GM12878 (cell line): ENCODE measurements at places on chromosomes 11 and 22. TPM values are rescaled to one million over a fixed set of nuclear protein-coding genes. Genes with fewer than 3 reads are reported as not detected.

GRCh38 chr11:86802601-86803051 is 2.3 kb downstream of the PRSS23 start:
- no peaks in the 10 kb centered on the region for H3K36me3 ChIP-seq
- H3K4me3 ChIP-seq = no peak overlapping the region
- H3K27ac ChIP-seq = no peak overlapping the region
- H3K27me3 ChIP-seq = peaks cover 5% of the 10 kb centered on the region; the same call in 1 of the 2 replicates

DNA sequence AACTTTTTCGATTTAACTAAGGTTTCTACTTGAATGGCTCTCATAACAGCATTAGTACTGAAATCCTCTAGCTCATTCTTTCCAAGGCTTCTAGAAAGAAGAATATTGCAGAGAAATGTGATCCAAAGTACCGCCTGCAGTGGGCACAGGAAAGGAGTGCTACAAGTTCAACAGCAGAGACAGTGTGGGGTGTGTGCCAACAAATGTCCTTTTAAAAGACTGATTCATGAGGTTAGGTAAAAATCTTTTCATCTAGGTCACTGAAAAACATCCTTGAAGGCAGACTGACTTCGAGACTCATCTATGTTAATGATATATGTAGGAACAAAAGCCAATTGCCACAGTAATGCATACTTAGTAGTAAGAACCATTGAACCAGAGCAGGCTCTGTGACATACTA is 349.1 kb upstream of the PITPNB start:
- H3K4me3 ChIP-seq = no peak overlapping the region
- no peaks in the 10 kb centered on the region for H3K27me3 ChIP-seq
- DNase-seq = no peak
- H3K36me3 ChIP-seq = no peaks in the 10 kb centered on the region
- no peak overlapping the region for H3K27ac ChIP-seq

GRCh38 chr11:65967329-65967934 is 5.9 kb downstream of the SART1 start:
- H3K27ac ChIP-seq = no peak overlapping the region
- peaks cover 33% of the 10 kb centered on the region for H3K36me3 ChIP-seq
- H3K27me3 ChIP-seq = no peaks in the 10 kb centered on the region
- DNase-seq = no peak

DNA sequence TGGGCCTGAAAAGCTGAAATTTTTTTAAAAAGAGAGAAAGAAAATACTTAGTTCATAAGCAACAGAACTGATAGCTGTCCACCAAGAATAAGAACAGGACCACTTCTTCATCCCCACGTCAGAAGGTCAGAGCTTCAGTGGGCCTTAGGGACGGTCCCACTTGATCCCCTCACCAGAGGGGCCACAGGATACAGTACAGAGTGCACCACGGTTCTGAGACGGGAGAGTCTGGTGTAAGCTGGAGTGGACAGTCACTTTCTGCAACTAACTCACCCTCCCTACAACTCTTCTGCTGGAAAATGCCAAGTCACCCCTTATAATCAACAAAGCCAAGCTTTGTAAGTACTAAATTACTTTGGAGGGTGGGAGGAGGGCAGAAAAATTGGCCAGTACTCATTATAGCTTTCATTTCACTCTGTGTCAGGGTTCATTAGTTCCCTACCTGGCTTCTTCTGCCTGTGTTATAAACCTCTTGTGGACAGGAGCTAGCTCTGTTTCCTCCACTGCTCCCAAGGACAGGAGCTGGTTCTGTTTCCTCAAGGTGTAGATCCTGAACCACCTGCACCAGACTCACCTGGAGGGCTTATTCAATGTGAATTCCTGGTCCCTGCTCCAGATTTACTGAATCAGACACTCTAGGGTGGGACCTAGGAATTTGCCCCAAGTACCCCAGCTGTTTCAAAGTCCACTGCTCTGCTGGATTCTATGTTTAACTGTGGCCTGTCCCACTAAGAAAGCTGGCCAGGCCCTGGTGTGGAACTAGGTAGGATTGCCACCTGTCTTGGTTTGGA is 39.6 kb downstream of the SCGB1A1 start:
- H3K4me3 ChIP-seq = no peak overlapping the region
- no peak for DNase-seq
- no peak overlapping the region for H3K27ac ChIP-seq

DNA sequence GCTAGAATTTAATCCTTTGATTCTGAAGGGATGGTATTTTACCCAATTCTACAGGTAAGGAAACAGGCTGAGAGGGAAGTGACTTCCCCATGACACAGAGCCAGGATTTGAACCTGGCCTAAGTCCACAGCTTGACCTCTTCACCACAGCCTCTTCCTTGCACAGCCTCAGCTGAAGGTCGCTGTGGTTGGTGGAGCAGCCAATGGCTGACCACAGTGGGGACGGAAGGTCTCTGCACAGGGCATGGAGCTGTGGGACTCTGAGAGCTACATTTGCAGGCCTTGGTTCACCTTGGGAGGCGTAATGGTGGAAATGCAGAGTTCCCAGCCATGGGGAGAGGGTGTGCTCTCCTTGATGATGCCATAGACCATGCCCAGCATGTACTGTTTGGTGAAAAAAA is 295.0 kb downstream of the DDX10 start:
- DNase-seq = no peak
- H3K36me3 ChIP-seq = no peaks in the 10 kb centered on the region

- no peaks in the 10 kb centered on the region for H3K4me1 ChIP-seq
- no peak for DNase-seq
- no peaks in the 10 kb centered on the region for H3K36me3 ChIP-seq
- no peak overlapping the region for H3K27ac ChIP-seq
- no peak overlapping the region for H3K4me3 ChIP-seq
- no peaks in the 10 kb centered on the region for H3K27me3 ChIP-seq
Measured at GRCh38 chr11:42768576-42768975, 543.2 kb upstream of the API5 start.

GRCh38 chr11:9580894-9581293 is 7.4 kb downstream of the WEE1 start:
- peaks cover 28% of the 10 kb centered on the region for H3K36me3 ChIP-seq
- H3K4me3 ChIP-seq = no peak overlapping the region
- no peaks in the 10 kb centered on the region for H3K27me3 ChIP-seq
- DNase-seq = no peak
- no peak overlapping the region for H3K27ac ChIP-seq

The MICALL1 gene
- 26.0 and 30.7 TPM in 2 replicates for total RNA-seq

The SOX6 gene
- 0.03 and 0.16 TPM in 2 replicates for total RNA-seq

GRCh38 chr11:88535916-88536547 is 198.5 kb upstream of the CTSC start:
- no peak overlapping the region for H3K4me3 ChIP-seq
- no peaks in the 10 kb centered on the region for H3K27me3 ChIP-seq
- no peaks in the 10 kb centered on the region for H3K4me1 ChIP-seq
- H3K36me3 ChIP-seq = no peaks in the 10 kb centered on the region
- H3K27ac ChIP-seq = no peak overlapping the region
- DNase-seq = no peak

DNA sequence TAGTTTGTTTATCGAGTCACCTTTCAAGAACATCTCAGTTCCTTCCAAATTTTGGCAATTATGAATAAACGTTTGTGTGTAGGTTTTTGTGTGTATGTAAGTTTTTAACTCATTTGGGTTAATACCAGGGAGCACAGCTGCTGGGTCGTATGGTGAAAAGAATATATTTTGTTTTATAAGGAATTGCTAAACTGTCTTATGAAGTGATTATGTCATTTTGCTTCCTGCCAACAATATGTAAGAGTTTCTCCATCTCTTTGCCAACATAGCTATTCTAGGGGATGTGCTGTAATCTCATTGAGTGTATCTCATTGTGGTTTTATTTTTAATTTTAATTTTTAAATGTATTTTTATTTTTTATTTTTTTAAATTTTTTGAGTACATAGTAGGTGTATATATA is 27.3 kb downstream of the BCL2L13 start:
- H3K27me3 ChIP-seq = no peaks in the 10 kb centered on the region
- no peaks in the 10 kb centered on the region for H3K4me1 ChIP-seq
- peaks cover 2% of the 10 kb centered on the region; the same call in 1 of the 2 replicates for H3K36me3 ChIP-seq
- no peak overlapping the region for H3K27ac ChIP-seq
- DNase-seq = no peak

- no peaks in the 10 kb centered on the region for H3K27me3 ChIP-seq
- peaks cover 24% of the 10 kb centered on the region for H3K4me1 ChIP-seq
- H3K36me3 ChIP-seq = no peaks in the 10 kb centered on the region
- no peak overlapping the region for H3K4me3 ChIP-seq
- no peak for DNase-seq
Measured at GRCh38 chr22:33328789-33329296, 270.7 kb upstream of the SYN3 start.

The CYTH4 gene
- 25.8 and 26.0 TPM in 2 replicates for total RNA-seq

DNA sequence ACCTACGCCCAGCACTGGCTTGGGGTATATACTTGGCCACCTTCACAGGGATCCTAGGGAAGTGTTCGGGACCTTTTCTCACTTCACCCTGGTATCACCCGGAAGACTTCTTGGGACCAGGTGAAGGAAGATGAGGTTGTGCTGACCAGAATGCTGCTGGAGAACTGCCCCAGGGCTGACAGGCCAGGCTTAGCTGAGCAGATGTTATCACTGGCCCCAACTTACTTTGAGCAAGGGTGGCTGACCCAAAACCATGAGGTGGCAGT is 4.5 kb downstream of the FTH1 start:
- H3K36me3 ChIP-seq = peaks cover 6% of the 10 kb centered on the region
- DNase-seq = no peak
- peaks cover 23% of the 10 kb centered on the region for H3K4me1 ChIP-seq
- H3K27me3 ChIP-seq = no peaks in the 10 kb centered on the region

GRCh38 chr22:22702237-22703202 is 58.1 kb downstream of the GGTLC2 start:
- no peaks in the 10 kb centered on the region for H3K27me3 ChIP-seq
- no peak for DNase-seq
- H3K36me3 ChIP-seq = no peaks in the 10 kb centered on the region
- H3K4me1 ChIP-seq = no peaks in the 10 kb centered on the region

- no peaks in the 10 kb centered on the region for H3K36me3 ChIP-seq
- H3K27me3 ChIP-seq = no peaks in the 10 kb centered on the region; the same call in 1 of the 2 replicates
- no peak overlapping the region for H3K4me3 ChIP-seq
- DNase-seq = no peak
Measured at GRCh38 chr11:71153005-71153390, 99.4 kb downstream of the SHANK2 start.

The ELMOD1 gene
- total RNA-seq = not detected in 2 replicates

The PHETA2 gene
- total RNA-seq = 2.0 and 2.6 TPM in 2 replicates

- H3K4me3 ChIP-seq = no peak overlapping the region
- H3K36me3 ChIP-seq = no peaks in the 10 kb centered on the region
- H3K27ac ChIP-seq = no peak overlapping the region
- peaks cover 8% of the 10 kb centered on the region; the same call in 1 of the 2 replicates for H3K4me1 ChIP-seq
- H3K27me3 ChIP-seq = no peaks in the 10 kb centered on the region
- no peak for DNase-seq
Measured at GRCh38 chr11:100932474-100933100, 197.0 kb downstream of the PGR start.

The CEP126 gene
- 0.05 TPM in 1 of 2 replicates, not detected in the other for total RNA-seq

GRCh38 chr22:48091656-48092223 is 1329.3 kb downstream of the TBC1D22A start:
- no peak overlapping the region for H3K4me3 ChIP-seq
- H3K27me3 ChIP-seq = no peaks in the 10 kb centered on the region
- peaks cover 22% of the 10 kb centered on the region for H3K4me1 ChIP-seq
- no peaks in the 10 kb centered on the region for H3K36me3 ChIP-seq

DNA sequence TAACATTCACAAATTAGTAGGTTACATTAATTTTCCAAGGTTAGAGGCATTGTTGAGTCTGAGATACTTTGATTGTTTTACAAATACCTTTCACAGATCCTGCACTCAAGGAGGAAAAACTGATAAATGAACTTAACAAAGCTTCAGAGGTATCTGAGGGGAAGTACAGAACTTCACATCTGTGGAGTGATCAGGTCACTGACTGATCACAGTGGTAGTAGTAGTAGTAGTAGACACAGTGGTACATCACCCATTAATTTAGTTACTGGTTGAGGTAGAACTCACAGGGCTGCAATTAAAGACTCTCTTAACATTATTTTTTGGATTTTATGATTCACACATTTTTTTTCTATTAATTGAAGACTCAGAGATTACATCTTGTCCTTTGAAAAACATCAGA is 56.7 kb downstream of the DCUN1D5 start:
- no peaks in the 10 kb centered on the region for H3K27me3 ChIP-seq
- H3K4me1 ChIP-seq = no peaks in the 10 kb centered on the region
- no peak overlapping the region for H3K27ac ChIP-seq
- H3K4me3 ChIP-seq = no peak overlapping the region
- no peak for DNase-seq

DNA sequence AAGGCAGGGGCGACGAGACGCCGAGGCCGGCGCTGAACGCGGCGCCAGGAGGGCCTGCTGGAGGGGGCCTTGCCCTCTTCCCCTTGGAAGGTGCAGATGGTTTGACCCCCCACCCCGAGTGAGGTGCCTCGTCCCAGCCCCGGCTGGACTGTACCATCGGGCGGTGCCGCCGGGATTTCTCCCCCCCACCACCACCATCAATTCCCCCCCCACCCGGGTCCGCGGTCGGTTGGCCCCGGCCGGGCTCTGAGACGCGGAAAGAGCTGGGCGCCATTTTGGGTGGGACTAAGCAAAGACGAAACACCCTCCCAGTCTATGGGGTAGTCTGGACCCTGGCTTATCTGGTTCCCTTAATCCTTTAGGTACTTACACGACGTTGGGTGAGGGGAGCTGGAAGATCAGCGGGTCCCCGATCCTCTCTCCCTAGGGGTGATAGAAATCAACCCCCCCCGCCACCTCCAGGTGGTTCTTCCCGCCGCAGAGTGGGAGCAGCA is at the start of gene PRDM10:
PRDM10 (minus strand) TSS at position 484 of the 494 bp plus-strand sequence. CDS start 41,871 bp downstream, outside the sequence.
- H3K4me3 ChIP-seq = peak within 1 kb of the TSS; percentile 86
- H3K27ac ChIP-seq = peak within 1 kb of the TSS; percentile 100
- no peaks in the 10 kb centered on the region for H3K36me3 ChIP-seq
- H3K27me3 ChIP-seq = no peaks in the 10 kb centered on the region

DNA sequence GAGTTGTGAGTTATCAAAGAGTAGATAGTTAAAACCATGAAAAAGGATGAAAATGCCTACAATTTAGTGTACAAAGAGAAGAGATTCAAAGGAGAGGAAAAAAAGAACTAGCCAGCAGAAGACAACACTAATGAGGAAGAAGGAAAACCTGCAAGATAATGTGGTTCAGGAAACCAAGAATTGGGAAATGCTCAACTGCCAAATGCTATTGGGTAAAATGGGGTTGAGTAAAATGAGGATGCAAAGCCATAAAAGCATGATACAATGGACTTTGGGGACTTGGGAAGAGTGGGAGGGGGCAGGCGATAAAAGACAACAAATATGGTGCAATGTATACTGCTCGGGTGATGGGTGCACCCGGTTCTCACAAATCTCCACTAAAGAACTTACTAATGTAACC is 7.6 kb upstream of the OR52K2 start:
- H3K4me3 ChIP-seq = no peak overlapping the region
- DNase-seq = no peak
- no peaks in the 10 kb centered on the region for H3K4me1 ChIP-seq
- H3K27me3 ChIP-seq = no peaks in the 10 kb centered on the region; the same call in 1 of the 2 replicates
- H3K27ac ChIP-seq = no peak overlapping the region

The CATSPER1 gene
- not detected in 2 replicates for total RNA-seq

DNA sequence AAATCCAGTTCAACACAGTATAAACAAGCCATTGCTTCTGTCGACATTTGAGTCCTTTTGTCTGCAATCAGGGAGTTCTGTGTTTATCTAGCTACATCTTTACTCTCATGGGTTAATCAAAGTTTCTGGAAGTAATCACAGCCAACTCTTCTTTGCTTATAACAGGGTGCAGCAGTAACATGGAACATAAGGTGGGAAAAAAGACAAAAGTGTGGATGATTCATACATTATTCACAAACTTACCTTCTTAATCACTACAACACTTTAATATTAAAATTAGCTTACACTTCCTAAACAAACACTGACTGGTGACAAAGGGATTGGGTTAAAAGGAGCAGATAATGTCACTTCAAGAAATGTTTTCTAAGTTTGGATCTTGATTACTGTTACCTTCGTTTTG is 44.7 kb downstream of the SNX19 start:
- no peaks in the 10 kb centered on the region for H3K27me3 ChIP-seq
- no peak overlapping the region for H3K27ac ChIP-seq
- no peak for DNase-seq
